ENCODE measurements at places on chromosomes 13 and 19.
A peak's percentile ranks its signal among the peaks of the same experiment; 100 is the strongest.

DNA sequence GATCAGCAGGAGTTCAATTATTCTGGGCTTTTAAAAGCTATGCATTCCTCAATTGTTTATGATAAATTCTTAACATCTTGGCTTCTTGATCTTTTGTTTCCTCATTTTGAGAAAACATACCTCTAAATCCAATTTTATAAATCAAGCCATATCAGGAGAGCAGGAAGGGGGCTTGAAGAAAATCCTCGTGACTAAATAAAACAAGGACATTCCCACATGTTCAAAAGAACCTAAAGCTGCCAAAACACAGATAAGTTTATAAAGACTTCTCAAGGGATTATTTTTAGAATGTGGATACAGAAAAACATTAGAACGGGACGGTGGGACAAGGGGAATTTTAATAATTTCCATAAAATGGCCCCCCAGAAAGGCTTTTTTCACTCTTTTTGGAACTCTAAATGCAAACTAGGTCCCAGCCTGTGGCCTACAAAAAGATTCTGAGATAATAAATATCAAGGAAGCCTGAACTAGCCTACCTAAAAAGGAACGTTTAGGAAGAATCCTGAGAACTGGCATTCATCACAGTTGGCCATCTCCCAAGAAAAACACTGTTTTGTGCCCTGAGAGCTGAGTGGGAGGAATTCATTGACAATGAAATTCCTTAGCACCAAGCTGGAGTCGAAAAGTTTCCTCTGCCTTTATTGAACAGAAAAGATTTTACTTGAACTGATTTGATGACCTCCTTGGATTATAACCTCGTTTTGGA is 30.1 kb downstream of the ZAR1L start:
- no peak for DNase-seq

- no peak for DNase-seq
These were observed 12.4 kb downstream of the MAST3 start for GRCh38 chr19:18109733-18110608.

GRCh38 chr13:45700971-45701900 is 884 bp upstream of the CBY2 start:
- DNase-seq = no peak

- DNase-seq = no peak
These were observed 12.5 kb upstream of the ZNF675 start for GRCh38 chr19:23699521-23699860.

DNA sequence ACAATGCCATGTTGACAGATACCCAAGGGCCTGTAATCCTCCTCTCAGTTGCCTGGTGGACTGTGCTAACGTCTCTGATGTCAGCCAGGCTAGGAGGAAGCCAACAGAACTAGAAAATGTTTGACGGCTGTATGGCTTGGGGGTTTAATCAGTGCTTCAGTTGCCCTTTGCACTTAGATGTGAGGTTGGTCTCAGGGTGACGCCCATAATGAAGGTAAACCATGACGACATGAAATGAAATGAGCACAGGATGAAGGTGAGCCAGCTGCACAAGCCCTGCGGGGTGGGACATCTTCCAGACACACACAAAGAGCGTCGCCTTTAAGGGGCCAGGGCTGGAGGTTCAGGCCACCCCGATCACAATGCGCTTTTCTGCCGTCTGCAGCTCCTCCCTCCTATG is 127.2 kb downstream of the CRYL1 start:
- no peak for DNase-seq

- DNase-seq = no peak
These were observed 95.6 kb downstream of the FAM216B start for GRCh38 chr13:42876887-42877545.

DNA sequence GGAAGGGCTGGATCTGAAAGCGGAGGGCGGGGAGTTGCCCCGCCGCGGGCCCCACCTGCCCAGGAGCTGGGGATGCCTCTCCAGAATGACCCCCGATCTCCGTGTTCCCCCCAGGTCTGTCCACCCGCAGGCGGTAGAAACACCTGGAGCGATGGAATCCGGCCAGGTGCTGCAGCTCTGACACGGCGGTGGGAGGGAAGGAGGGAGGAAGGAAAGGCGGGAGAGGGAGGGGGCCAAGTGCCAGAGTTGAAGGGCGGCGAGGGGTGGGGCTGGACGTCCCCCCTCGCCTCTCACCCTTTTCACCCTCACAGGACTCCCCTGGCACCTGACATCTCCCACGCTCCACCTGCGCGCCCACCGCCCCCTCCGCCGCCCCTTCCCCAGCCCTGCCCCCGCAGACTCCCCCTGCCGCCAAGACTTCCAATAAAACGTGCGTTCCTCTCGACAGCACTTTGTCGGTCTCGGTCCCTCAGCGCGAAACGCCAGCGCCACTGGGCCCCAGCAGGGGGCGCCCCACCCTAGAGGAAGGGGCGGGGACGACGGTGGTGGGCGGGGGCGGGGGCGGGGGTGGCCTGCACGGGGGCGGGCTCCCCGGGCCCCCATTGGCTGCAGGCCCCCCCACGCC is 337 bp upstream of the FXYD7 start:
- DNase-seq = peak; percentile 29

- DNase-seq = no peak
These were observed 107.4 kb downstream of the DNAJC3 start for GRCh38 chr13:95784161-95784899.

GRCh38 chr13:51501096-51501495 is 48.3 kb upstream of the INTS6 start:
- DNase-seq = no peak

DNA sequence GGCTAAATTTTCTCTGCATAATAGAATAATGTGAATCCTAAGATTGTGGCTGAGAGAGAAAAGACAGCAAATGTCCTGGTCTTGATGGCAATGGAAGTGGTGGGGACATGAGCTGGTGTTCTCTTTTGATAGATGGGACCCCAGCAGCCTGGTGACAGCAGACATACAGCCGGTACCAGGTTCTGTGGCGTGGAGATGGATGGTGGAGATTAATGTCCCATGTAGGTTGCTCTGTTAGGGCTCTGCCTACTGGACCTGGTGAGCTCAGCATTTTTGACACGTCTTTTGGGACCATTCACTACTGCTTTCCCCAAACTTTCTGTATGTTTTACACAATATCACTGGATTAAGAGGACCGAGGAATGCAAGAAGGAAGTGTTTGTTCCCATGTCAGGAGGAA is 8.2 kb upstream of the SIGLEC14 start:
- DNase-seq = no peak

GRCh38 chr19:47130120-47130588 is 481 bp upstream of the SAE1 start:
- DNase-seq = no peak

- no peak for DNase-seq
These were observed 23.6 kb upstream of the RFXAP start for GRCh38 chr13:36795463-36795862.

DNA sequence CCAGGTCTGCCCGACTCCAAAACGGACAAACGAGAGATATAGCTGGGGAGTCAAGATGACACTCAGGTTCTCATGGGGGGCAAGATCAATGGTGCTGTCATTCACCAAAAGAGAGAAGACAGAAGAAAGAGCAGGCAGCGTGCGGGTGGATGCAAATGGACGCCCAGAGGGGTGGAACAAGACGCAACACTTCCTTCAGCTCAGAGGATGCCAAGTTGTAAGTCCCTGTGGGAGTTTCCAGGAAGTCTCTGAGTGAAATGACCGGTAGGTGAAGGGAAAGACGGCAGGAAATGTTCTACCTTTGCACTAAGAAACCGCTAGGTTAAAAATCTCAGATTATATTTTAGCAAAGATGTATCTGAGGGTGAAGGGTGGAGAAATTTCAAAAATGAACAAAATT is 26.5 kb downstream of the TUBGCP3 start:
- no peak for DNase-seq

DNA sequence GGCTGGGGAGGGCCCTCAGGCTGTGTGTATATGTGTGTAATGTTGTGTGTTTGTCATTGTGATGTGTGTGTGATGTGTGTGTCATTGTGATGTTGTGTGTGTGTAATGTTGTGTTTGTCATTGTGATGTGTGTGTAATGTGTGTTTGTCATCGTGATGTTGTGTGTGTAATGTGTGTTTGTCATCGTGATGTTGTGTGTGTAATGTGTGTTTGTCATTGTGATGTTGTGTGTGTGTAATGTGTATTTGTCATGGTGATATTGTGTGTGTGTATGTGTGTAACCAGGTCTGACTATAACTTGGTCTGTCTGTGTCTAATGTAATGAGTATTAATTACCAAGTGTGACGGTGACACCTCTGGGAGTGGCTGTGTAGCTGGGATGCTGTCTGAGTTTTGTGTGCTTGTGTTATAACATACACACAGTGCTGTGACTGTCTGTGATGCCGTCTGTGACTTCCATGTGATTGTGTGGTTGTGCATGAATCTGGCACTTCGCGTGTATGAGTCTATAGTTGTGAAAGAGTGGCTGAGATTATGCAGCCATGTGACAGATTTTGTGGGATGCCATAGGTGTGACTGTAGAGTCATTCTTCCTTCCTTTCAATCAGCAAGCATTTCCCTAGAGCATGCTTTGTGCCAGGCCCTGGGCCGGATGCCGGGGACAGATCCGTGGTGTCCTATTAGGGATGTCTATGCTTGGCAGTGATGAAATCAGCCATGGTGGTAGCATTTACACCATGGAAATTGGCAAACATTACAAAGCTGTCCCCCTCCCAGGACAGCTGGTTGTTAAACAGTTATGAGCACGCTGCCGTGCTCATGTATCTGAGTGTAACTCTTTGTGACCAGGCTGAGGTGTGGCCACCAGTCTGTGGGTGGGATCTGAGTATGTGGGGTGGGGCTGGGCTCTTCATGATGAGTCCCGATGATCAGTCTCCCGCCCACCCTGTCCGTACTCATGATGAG is 6.4 kb downstream of the TNFSF14 start:
- no peak for DNase-seq

DNA sequence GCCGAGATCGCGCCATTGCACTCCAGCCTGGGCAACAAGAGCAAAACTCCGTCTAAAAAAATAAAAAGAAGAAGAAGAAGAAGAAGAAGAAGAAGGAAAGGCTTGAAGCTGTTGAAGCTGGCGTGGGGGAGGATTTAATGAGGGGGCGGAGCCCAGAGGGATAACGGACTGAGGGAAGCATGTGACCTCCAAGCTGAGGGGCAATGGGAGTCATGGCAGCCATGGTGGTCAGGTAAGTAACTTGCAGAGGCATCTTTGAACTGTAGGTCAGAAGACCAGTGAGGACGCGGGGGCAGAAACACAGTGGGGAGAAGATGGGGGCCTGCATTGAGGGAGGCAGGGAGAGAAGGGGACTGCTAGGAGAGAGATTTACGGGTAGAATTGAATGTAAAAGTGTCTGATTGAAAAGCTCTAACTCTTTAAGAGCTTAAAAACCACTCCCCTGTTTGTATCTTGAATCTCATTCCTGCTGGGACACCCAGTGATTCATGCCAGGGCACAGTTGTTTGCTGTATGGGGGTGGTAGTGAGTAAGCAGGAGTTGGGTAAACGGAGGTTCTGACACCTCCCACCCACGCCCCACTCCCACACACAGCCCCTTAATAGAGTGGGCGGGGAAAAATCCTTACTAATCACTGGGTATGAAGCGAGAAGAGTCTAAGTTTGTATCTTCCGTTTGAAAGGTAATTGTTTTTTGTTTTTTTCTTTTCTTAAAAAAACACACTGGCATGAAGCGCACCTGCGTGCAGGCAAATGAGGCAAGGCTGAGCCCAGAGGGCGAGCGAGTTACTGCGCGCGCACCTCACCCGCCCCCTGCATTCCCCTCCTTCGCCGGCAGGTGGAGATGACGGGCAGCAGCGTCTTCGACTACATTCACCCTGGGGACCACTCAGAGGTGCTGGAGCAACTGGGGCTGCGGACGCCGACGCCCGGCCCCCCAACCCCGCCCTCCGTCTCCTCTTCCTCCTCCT is 13.0 kb downstream of the TMEM160 start:
- DNase-seq = peak; percentile 45

- no peak for DNase-seq
These were observed 437 bp downstream of the SMARCA4 start for GRCh38 chr19:10961073-10961860.

- DNase-seq = no peak
These were observed 155.4 kb downstream of the DCT start for GRCh38 chr13:94323764-94324758.

DNA sequence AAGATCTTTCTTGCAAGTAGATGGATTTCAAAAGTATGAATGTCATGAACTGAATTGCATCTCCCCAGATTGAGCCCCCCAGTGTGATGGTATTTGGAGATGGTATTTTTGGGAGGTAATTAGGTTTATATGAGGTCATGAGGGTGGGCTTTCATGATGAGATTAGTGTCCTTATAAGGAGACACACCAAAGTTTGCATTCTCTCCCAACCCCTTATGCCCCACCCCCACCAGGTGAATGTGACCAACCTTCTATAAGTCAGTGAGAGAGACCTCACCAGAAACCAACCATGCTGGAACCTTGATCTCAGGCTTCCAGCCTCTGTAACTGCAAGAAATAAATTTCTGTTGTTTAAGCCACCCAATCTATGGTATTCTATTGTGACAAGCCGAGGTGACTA is 71.3 kb upstream of the POSTN start:
- DNase-seq = no peak

DNA sequence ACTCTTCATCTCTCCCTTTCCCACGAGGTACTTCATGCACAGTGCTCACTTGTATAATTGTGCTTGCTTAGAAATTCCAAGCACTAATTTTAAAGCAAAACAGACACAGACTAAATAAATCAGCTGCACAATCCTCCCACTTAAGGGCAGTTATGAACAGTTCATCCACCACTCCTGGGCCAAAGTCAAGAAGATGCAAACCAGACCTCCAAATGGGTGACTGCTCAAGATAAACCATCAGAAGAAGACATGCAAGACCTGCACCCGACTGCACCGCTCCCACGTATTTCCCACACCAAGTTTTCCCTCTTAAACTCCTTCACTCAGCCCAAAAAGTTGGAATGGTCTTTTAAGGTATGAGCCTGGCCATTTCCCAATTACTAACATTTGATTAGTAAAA is 19.9 kb downstream of the ZNF235 start:
- DNase-seq = no peak

DNA sequence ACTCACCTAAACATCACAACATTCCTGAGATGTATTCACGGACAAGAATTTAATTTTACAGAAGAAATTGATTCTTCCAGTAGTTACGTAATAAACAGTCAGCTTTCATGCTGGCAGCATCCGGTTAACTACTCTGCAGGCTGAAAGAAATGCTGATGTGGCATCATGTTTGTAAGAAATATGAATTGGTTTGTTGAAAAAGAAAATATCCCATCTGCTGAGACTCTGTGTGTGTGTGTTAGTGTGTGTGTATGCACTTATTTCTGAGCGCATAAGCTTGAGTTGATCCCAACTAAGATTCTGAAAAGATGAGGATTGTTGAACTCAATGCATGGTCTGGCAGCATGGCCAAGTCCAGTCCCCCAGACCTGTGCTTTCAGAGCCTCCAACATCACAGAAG is 74.3 kb upstream of the FAM216B start:
- DNase-seq = no peak

- no peak for DNase-seq
These were observed 87.8 kb downstream of the FNDC3A start for GRCh38 chr13:49063497-49063896.

- DNase-seq = no peak
These were observed 70.8 kb downstream of the SHISA2 start for GRCh38 chr13:25981060-25981459.

GRCh38 chr13:106355866-106356265 is 179.6 kb downstream of the EFNB2 start:
- no peak for DNase-seq

GRCh38 chr19:49114630-49115363 is 627 bp downstream of the LIN7B start:
- DNase-seq = peak; percentile 70

All from amygdala (tissue), 56 donors.